ENCODE measurements at places on chromosomes 5 and 9.

DNA sequence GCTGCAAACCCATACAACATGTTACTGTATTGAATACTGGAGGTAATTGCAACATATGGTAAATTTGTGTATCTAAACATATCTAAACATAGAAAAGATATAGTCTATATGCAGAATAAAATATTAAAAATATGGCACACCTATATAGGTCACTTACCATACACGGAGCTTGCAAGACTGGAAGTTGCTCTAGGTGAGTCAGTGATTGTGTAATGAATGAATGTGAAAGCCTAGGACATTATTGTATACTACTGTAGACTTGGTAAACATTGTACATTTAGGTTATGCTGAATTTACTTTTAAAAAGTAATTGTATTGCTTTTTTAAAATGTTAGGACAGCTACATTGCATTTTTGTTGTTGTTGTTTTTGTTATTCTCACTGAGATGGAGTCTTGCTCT lies 968.8 kb downstream of the TLE1 start:
- no peak for DNase-seq

DNA sequence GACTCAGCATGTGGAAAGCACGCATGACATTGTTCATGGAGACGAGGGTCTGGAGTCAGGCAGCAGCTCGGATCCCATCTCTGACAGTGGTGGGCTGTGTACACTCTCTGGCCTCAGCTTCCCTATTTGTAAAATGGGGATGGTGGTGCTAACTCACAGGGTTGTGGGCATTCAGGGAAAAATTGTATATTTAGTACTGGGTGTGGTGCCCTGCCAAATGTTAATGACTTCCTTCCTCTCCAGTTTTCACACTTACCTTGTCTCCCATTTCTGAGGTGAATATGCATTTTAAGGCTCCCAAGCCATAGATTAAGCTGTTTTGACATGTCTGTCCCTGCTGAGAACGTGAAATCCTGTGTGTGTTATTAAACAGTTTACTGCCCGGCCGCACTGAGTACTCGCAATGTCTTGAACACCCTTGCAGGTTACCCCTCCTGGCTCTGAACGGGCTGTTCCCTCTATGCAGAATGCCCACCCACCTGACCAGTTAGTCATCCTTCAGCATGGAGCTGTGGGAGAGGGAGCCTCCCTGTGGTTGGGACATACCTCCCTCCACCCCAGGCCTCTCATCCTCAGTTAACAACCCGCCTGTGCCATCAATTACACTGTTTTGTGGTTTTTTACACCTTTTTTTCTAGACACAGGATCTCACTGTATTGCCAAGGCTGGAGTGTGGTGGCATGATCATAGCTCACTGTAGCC lies 25.8 kb downstream of the TJP2 start:
- DNase-seq, result no peak

GRCh38 chr9:33234511-33235467 lies 5.2 kb upstream of the SPINK4 start:
- DNase-seq, result no peak

GRCh38 chr9:130707225-130707976 lies 13.8 kb downstream of the EXOSC2 start:
- peak; percentile 79 for DNase-seq

DNA sequence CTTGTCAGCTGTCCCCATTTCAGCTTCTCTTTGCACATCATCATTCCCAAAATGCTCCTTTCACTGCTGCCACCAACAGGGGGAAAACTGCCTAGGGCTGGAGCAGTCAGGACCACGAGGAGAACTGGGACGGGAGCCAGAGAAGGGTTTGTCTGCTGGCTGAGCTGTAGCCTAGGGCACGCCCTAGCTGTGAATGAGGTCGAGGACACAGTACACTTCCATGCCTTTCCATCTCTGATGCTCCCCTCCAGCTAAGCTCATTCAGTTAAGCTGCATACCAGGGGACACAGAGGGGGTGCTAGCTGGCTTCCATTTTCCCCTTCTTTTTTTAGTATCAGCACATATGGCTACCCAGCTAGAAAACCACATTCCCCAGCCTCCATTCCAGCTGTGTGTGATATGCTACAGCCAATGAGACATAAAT lies 64.7 kb downstream of the STK10 start:
- peak; percentile 57 for DNase-seq

- no peak for DNase-seq
These were observed 57.4 kb downstream of the TMEM38B start for GRCh38 chr9:105751761-105752160.

GRCh38 chr9:117486426-117486825 lies 71.6 kb upstream of the ASTN2 start:
- DNase-seq, result no peak

DNA sequence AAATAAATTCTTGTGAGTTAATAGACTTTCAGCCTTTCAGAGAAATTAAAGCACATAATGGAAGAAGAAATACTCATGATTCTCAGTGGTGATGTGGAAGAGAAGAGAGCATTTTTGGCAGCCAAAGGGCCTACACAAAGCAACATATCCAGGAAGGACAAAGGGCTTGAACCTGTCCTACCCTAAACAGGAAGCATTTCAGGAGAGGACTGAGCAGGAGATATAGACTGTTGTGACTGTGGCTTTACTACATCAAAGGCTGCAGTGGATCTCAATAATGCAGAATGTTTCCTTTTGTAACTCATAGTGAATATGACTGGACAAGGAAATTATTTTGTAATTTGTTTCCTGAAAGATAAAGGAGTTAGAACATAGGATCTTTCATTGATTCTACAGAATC lies 1.3 kb upstream of the PARP8 start:
- no peak for DNase-seq

GRCh38 chr5:111075520-111075919 lies 4.0 kb downstream of the TSLP start:
- no peak for DNase-seq

DNA sequence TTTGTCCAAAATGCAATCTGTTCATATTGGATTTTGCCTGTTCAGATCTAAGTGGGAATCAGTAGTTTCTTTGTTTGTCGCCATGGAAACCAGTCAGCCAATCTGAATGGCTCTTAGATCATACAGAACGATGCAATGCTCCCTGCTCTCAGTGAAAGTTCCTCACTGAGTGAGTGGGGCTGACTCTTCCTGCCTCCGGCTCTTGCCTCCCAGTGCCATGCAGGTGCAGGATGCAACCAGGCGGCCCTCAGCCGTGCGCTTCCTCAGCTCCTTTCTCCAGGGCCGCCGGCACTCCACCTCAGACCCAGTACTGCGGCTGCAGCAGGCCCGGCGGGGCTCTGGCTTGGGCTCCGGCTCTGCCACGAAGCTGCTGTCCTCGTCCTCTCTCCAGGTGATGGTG lies at the start of gene PTPDC1:
Gene PTPDC1 (plus strand): TSS at position 151 of the 400 bp plus-strand sequence. CDS start 67 bp downstream, at position 218.
- peak; percentile 31 for DNase-seq

DNA sequence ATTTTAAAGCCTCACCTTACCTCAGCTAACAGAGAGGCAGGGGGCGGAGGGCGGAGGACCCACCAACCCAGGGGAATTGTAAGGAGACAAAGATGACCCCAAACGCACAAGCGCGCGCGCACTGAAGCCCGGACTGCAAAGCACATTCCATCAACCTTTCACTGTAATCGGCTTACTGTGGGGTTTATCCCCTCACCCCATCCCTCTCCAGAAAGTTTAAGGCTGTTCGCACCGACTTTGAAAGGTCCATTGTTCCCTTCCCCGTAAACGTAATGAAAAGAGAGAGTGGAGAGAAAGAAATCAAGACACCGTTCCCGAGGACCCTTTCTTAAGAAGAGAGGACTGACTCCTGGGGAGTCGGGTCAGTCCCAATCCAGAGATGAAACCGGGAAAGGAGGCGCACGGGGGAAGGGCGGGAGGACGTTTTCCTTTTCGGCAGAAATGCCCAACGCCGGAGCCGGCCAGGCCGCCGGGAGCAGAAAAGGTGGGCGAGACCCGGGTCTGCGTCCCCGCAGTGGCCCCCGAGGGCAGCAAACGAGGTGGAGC lies 464 bp downstream of the CEMIP2 start:
- DNase-seq, result peak; percentile 8

- no peak for DNase-seq
These were observed 53.8 kb downstream of the RAD23B start for GRCh38 chr9:107336718-107337360.

GRCh38 chr5:2017540-2018389 lies 135.0 kb upstream of the IRX4 start:
- DNase-seq, result no peak

GRCh38 chr9:37645903-37646506 lies 4.7 kb upstream of the FRMPD1 start:
- DNase-seq, result no peak

DNA sequence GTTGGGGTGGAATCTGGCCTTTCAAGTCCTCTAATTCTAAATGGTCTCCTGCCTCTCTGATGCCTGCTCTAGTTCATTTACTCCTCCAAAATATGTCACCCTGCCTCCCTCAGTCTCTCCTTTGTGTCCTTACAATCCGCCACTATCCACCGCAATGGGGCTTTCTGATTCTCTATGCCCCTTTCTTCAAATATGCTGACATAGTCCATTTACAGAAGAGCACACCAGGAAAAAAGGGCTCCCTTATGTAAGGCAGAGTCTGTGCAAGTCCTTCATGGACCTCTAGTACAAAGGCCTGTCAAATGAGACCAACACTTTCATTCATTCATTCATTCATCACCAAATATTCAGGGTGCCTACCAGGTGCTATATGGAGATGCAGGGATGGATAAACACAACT lies 2.0 kb upstream of the ASTN2 start:
- DNase-seq, result no peak

DNA sequence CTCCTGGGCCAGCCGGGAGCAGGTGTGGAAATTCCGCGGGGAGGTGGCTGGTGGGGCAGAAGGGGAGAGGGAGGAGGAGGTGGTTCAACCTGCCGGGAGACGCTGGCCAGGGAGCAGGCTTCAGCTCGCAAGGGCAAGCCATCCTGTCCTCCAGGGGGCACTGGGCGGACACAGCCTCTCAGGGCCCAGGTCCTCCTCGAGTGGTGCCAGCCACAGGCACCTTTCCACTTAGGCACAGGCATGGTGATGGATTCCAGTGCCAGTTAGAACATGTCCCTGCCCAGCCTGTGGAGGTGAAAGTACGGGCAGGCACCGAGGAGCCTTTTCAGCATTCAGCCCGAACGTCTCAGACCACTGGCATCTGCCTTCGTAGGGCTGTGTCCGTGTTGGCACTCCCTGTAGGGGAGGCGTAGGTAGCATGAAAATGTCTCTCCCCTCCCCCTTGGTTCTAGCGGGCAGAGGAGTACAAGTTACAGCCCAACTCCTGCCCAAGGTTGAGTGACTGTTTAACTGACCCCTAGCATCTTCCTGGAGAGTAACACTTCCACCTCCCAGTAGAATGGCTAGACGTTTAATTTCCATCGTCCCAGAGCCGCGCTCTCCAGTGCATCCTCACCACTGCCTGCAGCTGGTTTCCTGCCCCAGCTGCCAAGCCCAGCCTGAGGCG lies 48.9 kb downstream of the DAB2IP start:
- peak; percentile 60 for DNase-seq

DNA sequence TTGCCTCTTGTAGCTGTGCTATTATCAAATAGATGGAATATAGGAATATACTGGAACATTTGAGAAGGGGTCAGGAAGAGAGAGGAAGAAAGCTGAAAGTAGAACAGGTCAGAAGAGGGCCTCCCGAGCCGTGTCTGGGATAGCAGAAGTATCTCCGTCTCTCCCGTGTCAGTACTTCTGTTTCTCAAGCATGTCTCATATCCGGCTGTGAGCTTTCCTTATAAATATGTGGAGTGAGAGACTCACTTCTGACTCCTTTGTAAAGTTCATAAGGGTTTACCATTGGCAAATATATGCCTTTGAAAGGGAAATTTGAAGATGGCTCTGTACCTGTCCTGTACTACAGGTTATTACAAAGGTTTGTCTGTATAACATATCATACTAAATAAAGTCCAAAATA lies 50.3 kb downstream of the MOCS2 start:
- no peak for DNase-seq

- no peak for DNase-seq
These were observed 123.6 kb downstream of the ACTBL2 start for GRCh38 chr5:57358796-57359592.

DNA sequence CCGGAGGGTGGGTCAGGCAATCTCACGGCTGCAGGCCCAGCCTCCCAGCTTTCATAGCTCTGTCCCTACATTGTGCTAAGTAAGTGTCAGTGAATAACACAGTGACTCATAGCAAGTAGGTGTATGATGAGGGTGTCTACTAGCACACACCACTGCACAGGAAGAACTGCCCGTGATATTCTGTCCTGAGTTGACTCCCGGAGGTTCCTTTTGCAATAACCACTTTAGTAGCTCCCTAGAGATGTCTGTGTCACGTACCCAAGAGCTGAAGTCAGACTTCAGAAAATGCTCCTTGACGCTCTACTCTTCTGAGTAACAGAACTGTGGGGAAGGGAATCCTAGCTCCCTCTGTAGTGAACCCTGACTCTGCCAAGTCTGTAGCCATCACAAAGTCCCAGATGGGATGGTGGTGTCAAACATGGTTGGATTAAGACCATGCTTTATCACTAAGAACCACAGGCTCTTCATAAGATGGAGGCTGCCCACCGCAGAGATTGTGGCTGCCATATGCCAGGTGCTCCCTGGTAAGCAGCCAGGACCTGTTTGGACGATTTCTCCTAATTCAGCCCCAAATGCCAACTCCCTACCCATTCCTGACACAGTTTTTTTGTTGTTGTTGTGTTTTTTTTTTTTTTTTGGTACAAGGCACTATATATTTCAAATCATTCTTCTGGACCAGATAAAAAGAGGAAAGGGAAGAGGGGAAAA lies 352.6 kb upstream of the PANK3 start:
- DNase-seq, result no peak

GRCh38 chr9:92298036-92298435 lies 4.5 kb upstream of the IARS1 start:
- no peak for DNase-seq

DNA sequence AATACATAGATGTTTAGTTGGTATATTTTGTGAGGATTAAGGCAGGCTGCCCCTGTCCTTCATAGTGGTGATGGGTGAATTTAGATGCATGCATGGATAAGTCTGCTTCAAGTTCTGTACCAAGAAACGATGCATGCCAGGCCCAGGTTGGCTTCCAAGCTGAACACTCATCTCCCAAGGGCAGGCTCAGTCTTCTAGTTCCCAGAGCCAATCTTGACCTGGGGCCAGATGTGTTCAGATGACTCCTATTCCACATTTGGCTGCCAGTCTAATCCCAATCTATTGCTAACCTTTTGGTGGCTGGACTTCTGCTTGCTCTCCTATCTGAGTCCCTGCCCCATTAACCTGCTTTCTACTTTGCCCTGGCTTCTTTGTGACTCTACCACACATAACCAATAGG lies 18.5 kb upstream of the SNAPC3 start:
- DNase-seq, result no peak

GRCh38 chr9:101098392-101098791 lies 69.9 kb downstream of the PLPPR1 start:
- no peak for DNase-seq

GRCh38 chr5:175246242-175246888 lies 197.6 kb downstream of the DRD1 start:
- DNase-seq, result no peak

GRCh38 chr9:128022886-128023285 lies 42.1 kb upstream of the EEIG1 start:
- no peak for DNase-seq

DNA sequence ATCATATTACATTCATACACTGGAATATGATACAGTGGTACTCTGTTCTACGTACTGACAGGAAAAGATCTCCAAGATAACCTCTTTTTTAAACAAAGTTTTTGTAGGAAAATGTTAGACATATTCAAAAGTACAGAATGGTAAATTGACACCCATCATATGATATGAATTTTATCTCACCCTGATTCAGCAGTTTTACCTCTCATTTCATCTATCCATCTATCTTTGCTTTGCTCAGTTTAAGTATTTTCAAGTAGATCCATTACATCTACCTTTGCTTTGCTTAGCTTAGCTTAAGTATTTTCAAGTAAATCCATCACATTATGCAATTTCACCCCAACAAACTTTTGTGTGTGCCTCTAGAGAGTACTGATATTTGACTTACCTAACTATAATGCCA lies 14.3 kb downstream of the CCDC112 start:
- DNase-seq, result no peak

Data from NCI-H2171 treated with DMSO at 0.1 percent for 48 hours (cell line).